ENCODE measurements at places on chromosomes 3 and 15. TPM values are rescaled to one million over a fixed set of nuclear protein-coding genes. Genes with fewer than 3 reads are reported as not detected.

MINDY4B gene
- not detected for total RNA-seq

C15orf62 gene
- total RNA-seq = 0.61 TPM

LRRC34 gene
- total RNA-seq = 10.1 TPM

GOLGA8T gene
- total RNA-seq = 0.47 TPM

GOLGA8N gene
- total RNA-seq = 2.6 TPM

EPHB3 gene
- total RNA-seq = 13.4 TPM

CHRFAM7A gene
- 12.7 TPM for total RNA-seq

BFSP2 gene
- not detected for total RNA-seq

GNB4 gene
- 36.7 TPM for total RNA-seq

CCDC39 gene
- total RNA-seq = not detected

IL20RB gene
- 2.0 TPM for total RNA-seq

FSTL1 gene
- total RNA-seq = 180 TPM

DNAH12 gene
- 0.09 TPM for total RNA-seq

CCRL2 gene
- not detected for total RNA-seq

PARP14 gene
- 6.6 TPM for total RNA-seq

GDPGP1 gene
- total RNA-seq = 7.0 TPM

GALNT15 gene
- total RNA-seq = not detected

DPPA2 gene
- 1.1 TPM for total RNA-seq

GRAMD2A gene
- total RNA-seq = 0.35 TPM

COL6A5 gene
- total RNA-seq = not detected

ARPIN gene
- total RNA-seq = 26.0 TPM

CYP1A2 gene
- not detected for total RNA-seq

IGSF11 gene
- total RNA-seq = 2.2 TPM
